ENCODE measurements at places on chromosomes 4 and X.

DNA sequence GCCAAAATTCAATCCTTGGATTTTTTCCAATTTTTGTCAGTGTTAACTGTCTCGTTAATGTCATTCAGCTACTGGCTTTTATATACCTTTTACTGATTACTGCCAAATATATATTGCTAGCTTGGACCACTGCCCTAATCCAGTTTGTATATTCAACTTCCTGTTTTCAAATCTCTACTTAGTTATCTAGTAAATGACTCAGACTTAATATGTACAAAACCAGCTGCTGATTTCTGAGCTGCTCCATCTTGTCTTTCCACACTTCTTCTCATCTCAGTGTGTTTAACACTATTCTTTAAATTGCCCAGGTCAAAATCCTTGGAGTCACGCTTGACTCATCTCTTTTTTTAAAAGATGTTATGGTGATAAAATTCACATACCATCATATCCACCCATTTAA is 1196.7 kb downstream of the RAPGEF2 start:
- DNase-seq: no peak

- DNase-seq: no peak
Observed at GRCh38 chr4:73723928-73724327, 16.4 kb upstream of the CXCL8 start.

DNA sequence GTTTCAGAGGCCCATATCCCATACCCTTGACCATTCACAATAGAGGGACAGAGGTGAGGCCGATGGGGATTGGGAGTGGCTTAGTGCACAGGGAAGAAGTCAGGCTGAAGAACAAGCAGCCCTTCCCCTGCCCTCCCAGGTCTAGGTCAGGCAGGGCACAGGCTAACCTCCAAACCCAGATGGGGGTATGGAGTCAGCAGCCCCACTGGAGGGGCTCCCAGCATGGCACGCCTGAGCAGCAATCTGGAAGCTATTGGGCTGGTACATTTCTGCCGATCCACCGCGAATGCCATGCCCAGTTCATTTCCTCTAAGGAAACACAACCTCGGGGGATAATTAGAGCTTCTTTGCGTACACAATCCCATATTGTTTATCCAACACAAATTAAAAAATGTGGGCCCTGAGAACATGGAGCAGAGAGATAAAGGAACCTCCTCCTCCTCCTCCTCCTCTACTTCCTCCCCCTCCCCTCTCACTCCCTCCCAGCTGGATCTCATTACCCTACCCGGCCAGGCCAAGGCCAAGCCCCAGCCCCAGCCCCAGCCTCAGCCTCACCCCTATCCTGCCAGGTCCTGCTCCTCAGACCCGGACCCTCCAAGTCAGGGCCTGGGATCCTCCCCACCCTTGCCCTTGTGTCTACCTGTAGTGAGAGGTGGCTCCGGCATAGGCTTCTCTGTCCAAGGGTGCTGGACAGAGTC is 83.0 kb downstream of the PJA1 start:
- no peak for DNase-seq

DNA sequence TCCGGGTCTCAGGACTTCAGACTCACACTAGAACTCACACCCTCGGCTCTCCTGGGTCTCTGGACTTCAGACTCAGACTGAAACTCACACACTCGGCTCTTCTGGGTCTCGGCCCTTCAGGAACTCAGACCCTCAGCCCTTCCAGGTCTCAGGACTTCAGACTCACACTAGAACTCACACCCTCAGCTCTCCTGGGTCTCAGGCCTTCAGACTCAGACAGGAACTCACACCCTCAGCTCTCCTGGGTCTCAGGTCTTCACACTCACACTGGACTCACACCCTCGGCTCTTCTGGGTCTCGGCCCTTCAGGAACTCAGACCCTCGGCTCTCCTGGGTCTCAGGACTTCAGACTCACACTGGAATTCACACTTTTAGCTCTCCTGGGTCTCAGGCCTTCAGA is 137.3 kb downstream of the CRLF2 start:
- DNase-seq: no peak

GRCh38 chr4:109675181-109675580 is 28.1 kb downstream of the CASP6 start:
- no peak for DNase-seq

DNA sequence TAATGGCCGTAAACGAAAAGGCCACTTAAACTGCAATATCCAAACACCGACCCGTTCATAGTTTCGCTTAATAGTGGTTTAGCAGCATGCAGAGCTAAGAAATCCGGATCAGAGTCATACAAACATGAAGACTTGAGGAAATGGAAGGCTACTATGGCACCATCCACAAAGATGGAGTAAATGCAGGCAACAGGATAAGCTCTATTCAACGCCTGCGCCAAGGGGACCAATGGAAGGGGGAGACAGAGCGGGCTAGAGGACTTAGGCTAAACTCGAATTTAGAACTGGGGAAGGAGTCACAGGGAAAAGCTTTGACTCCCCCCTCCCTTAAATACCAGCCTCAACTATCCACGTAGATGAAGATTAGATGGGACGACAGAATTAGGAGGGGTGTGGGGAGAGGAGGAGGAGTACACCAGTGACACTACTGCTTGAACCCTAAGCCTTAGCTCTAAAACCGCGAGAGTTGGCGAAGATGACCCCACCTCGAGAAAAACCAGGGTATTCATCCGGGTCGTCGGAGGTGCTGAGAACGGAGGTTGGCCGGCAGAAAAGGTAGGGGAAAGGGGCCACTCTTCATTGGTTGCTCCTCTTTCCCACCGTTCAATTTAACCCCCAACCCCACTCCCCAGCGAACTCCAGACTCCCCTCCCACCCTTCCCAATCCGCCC is 3.5 kb downstream of the HUWE1 start:
- DNase-seq: no peak

GRCh38 chr4:33446953-33447352 is 2726.8 kb downstream of the PCDH7 start:
- DNase-seq: no peak

DNA sequence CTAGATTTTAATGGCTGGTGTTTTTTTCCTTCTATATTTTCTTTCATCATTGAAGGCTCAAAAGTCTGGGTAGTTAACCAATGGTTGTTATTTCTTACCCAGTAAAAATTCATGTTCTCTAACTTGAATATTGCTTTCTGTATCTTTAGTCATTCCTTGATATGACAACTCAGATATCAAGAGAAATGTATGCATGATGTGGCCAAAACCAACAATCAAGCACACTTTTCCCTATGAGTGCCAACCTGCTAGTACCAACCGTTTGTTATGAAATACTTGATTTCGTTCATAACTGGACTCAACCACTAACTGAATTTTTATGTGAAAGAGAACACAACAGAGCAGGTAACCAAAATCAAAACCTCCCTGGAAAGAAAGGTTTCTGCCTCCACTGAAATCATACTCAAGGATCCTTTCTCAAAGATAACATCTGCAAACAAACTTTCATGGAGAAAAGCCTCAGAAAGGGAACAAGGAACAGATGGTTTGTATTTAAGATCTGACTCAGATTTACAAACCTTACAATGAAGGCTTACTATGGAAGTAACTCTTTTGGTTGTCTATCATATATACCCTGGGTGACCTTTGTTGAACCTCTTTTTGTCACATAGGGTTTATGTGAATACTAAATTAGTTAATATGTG is 8.3 kb upstream of the VEGFC start:
- DNase-seq: no peak

- DNase-seq: no peak
Observed at GRCh38 chrX:108437349-108438109, 693 bp downstream of the COL4A6 start.

GRCh38 chrX:9341291-9342201 is 123.3 kb upstream of the TBL1X start:
- DNase-seq: peak; percentile 15

- no peak for DNase-seq
Observed at GRCh38 chr4:83618991-83619645, 83.2 kb downstream of the GPAT3 start.

DNA sequence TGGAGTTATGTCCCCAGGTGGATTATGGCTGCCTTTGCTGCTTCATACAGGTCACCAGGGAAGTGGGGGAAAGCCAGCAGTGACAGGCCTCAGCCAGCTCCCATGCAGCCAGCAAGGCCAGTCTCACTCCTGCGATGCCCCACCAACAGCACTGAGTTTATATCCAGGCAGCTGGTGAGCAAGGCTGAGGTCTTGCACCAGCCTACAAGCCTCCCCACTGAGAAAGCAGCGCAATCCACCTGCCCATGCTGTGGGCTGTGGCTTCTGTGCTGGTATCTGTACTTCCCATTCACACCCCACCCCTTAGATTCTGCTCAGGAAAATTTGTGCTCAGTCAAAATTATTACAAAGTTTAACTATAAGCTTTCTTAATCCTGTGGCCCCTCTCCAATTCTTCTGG is 153.5 kb downstream of the HHIP start:
- no peak for DNase-seq

DNA sequence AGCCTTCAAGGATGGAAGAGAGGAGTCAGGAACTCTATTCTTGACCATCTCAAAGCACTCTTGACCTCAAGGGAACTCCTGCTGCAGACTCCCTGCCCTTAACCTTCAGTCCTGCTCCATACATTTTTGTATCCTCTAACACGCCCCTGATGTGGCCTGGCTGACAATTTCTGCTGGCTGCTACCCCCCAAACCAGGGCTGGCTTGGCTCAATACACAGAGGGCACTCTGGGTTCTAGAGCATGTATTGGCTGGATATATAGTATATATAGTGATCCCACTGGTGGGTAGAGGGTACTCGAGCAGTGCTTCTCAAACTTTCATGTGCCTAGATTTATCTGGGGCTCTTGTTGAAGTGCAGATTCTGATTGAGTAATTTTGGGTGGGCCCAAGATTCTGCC is 101.9 kb downstream of the SMIM20 start:
- no peak for DNase-seq

DNA sequence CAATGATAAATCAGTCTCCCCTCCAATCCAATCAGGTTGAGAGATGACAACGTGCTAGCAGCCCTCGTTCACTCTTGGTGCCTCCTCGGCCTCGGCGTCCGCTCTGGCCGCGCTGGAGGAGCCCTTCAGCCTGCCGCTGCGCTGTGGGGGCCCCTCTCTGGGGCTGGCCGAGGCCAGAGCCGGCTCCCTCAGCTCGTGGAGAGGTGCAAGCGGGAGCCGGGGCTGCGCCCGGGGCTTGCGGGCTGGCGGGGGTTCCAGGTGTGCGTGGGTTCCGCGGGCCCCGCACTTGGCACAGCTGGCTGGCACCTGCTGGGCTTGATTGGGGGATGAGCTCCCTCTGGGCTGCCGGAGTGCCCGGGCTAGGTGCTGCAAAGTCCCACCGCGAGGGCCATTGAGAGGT is 40.9 kb upstream of the PRSS48 start:
- no peak for DNase-seq

GRCh38 chr4:6692806-6693205 is 872 bp upstream of the S100P start:
- no peak for DNase-seq

DNA sequence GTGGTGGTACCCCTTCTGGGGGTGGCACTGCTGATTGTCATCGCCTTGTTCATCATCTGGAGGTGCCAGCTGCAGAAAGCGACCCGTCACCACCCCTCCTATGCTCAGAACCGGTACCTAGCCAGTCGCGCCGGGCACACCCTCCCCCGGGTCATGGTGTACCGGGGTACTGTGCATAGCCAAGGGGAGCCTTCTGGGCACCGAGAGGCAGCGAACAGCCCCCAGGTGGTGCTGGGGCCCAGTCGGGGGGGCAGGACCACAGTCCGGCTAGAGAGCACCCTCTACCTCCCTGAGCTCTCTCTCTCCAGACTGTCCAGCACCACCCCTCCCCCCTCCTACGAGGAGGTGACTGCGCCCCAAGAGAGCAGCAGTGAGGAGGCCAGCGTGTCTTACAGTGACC is 5.3 kb downstream of the PRRG3 start:
- DNase-seq: no peak

GRCh38 chrX:4655743-4656142 is 942.3 kb upstream of the PRKX start:
- DNase-seq: no peak

DNA sequence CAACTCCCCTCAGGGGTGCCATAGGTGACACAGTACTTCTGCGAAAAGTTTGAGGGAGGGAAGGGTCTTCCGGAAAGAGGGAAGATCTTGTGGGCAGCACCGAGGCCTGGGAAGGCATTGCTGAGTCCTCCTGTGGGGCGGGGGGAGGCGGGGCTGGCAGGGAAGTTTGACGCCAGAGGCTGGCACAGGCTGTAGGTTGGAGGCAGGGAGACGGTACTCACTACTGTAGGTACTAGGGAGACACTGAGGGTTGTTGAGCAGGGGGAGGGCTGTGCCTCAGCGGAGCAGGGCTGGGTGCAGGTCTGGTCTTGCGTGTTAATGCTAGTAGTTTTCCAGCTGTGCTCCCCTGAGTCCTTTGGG is 23.3 kb upstream of the PSAPL1 start:
- DNase-seq: no peak

GRCh38 chrX:151974336-151975227 is at the start of gene GABRE:
Gene GABRE (minus strand): TSS chrX:151974676. CDS start chrX:151974625, 51 bp downstream.
- no peak for DNase-seq

- peak; percentile 21 for DNase-seq
Observed at GRCh38 chrX:51332188-51332942, at the start of gene NUDT10. Gene NUDT10 (plus strand): TSS chrX:51332822. CDS start chrX:51332966, 144 bp downstream.

DNA sequence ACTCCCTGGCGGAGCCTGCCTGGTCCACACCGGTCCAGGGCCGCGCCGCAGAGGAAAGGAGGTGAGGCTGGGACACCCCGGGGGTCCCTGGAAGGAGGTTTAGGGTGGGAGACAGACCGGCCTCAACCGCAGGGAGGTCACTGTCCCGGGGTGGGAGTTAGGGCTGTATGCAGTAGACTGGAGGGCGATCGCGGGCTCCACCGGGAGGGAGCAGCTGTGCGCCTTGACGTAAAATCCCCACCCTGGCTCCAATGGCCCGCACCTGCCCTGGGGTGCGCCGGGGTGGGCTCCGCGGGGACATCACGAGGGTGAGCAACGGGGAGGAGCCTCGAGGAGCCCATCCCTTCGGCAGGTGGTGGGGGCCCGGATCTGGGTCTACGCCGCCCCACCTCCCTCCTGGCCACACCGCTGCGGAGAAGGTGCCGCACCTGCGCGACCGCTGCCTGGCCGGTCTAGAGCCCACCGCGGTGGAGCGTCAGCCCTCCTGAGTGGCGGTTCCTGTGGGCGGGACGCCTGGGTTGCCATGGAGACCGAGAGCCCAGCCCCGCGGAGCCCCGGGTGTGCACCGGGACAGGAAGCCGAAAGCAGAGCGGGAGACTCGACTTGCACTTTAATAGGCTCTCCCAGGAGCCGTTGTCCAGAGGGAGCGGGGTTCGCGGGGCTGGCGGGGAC is 105.1 kb downstream of the ADRA2C start:
- DNase-seq: no peak

DNA sequence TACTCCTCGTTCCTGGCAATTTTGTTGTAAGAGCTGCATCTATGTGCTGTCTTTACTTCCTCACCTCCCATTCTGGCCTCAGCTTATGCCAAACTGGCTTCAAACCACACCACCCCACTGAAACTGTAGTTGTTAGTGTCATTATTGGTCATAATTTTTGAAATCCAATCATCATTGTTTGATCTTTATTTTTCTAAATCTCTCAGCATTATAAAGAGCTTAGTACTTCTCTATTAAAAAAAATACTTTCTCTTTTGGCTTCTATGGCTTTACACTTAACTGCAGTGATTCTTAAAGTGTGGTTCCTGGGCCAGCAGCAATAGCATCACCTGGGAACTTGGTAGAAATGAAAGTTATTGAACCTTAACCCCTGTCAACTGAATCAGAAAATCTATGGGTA is 83.5 kb upstream of the GRPR start:
- DNase-seq: no peak

- no peak for DNase-seq
Observed at GRCh38 chrX:50100188-50100587, 100.6 kb downstream of the AKAP4 start.

GRCh38 chr4:125432078-125432477 is 117.3 kb downstream of the FAT4 start:
- no peak for DNase-seq

GRCh38 chr4:10082047-10082446 is 34.6 kb downstream of the WDR1 start:
- DNase-seq: no peak

- DNase-seq: no peak
Observed at GRCh38 chr4:158936238-158936637, 166.6 kb upstream of the RAPGEF2 start.

Measured in C1 segment of cervical spinal cord (tissue), 14 donors.